ENCODE measurements at places on chromosomes 11 and 22. TPM values are rescaled to one million over a fixed set of nuclear protein-coding genes. Genes with fewer than 3 reads are reported as not detected.

The NARS2 gene
- 20.6 TPM for total RNA-seq

The RRAS2 gene
- total RNA-seq = 54.8 TPM

The DGAT2 gene
- 2.1 TPM for total RNA-seq

The RIMBP3B gene
- total RNA-seq = 0.30 TPM

The PGA5 gene
- total RNA-seq = not detected

The SLC35C1 gene
- total RNA-seq = 31.4 TPM

The OR8D4 gene
- total RNA-seq = not detected

The DNAJB7 gene
- total RNA-seq = not detected

The OR8D1 gene
- total RNA-seq = not detected

The SCN2B gene
- not detected for total RNA-seq

The GGTLC3 gene
- not detected for total RNA-seq
